ENCODE measurements at places on chromosomes 7 and 10.

DNA sequence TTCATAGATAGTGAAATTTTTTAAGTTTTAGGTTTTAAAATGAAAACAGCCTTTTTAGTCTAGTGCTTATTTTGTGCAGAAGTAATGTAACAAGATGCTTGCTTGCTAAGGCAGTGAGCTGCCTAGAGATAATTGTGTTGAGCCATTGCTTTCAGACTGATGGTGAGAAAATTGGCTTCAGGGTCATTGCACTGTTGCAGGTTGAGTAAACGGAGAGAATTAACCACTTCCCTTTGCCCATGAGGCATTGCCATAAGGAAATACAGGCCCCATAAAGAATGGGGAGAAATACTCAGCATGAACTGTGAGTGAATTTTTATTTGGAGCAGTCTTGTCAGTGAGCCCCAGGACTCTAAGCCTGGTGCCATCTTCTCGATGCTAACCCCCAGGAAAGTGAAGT is 140.5 kb downstream of the LRRC4 start:
- peak; percentile 35 for DNase-seq

DNA sequence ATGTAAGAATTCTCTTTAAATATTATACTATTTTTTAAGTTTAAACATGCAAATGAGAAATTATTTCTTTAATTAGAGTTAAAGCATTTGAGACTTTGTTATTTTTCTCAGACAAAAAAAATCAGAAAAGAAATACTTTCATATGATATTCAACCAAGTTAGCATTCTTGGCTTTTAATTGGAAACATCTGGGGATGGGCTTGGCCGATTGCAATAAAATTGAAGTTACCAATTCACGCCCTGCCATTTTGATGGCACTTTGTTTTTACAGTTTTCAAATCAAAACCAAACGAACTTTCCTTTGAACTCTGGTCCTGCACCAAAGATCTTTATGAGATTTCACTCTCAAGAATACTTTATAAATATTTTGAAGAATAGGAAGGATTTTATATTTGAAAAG is 127.7 kb downstream of the ATE1 start:
- DNase-seq: no peak

DNA sequence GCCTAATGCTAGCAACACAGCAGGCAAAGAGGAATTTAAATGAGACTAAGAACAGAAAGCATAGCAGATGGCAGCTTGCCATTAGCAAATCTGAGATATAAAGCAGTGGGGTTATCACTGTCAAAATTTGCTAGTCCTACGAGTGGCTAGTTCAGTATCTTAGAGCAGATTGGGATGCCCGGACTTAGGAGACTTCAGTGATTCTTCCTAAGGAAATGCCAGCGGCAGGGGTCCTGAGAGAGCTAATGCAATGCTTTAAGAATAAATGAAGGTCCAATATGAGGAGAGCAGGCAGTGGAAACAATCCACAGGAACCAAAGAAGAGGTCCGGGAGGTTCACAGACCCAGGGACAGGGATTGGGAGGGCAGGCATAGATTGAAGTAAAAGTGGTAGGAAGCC is 169.3 kb upstream of the NPSR1 start:
- DNase-seq: no peak

- no peak for DNase-seq
Measured at GRCh38 chr10:116371737-116372136, 47.5 kb downstream of the CCDC172 start.

GRCh38 chr7:101506531-101506930 is 122.6 kb downstream of the MYL10 start:
- DNase-seq: no peak

GRCh38 chr10:97013983-97014382 is 171.8 kb downstream of the SLIT1 start:
- DNase-seq: no peak

- DNase-seq: no peak
Measured at GRCh38 chr10:44312401-44312800, 72.5 kb downstream of the CXCL12 start.

DNA sequence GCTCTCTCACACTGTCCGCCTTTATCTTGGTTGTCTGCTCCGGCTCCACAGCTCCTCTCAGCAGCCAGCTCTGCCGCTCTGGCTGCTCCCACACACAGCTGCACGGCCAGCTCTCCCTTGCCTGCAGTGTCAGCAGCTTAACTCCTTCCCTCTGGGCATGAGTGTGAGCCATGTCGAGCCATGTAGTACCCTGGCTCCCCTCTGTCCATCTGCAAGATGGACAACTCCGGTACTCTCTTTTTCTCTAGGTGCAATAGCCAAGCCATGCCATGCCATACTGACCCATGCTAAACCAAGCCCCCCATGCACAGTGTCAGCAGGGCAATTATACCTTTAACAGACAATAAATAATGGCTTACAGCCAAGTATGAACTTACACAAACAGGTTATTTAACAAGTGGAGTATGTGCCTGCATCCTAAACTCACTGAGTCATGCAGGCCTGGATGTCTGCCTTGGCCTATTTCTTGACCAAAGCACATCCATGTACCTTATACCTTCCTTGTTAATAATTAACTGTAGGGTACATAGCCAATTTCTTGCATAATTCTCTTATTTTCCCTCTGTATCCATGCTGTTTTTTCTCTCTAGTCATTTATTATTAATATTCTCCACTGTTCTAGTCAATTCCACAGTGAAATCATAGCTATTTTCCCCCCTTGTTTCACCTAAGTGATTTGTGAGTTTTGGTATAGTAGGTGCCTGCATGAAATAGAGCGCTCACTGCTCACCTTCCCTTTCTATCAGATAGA is 170.9 kb downstream of the CDK14 start:
- no peak for DNase-seq

GRCh38 chr7:140596519-140597427 is 43.8 kb downstream of the DENND2A start:
- no peak for DNase-seq

DNA sequence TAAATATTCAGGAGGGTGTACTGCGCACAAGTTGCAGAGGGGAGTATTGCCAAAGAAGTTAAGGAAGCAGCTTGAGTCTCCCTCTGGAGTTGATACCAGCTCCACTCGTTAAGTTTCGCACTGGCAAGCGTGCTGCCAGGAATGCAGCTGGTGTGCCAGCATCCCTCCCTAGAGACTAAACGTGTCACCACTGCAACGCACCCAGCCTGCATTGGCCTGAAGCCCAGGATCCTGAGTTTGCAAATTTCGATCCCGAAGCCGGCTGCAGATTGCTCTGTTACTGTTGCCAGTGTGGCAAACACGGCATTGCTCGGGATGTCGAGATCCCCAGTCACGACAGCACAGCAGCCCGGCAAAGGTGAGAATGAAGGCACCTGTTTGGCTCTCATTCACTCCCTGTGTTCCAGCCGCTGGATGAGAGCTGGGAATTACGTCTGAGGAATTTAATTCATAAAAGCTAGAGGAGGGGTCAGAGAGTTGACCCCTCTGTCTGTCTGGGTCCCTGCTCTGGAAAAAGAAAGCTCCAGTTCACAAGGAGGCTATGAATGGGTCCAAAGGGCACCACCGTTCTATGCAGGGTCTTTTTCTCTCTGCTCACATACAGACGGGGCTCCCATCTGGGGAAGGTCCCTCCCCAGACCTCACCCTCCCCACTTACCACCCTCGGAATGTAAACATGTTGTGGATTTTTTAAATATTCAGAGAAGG is 61.0 kb downstream of the NRP1 start:
- DNase-seq: no peak

GRCh38 chr7:75711656-75712514 is 26.9 kb downstream of the HIP1 start:
- DNase-seq: peak; percentile 73

- no peak for DNase-seq
Measured at GRCh38 chr7:159103382-159104187, 41.1 kb downstream of the VIPR2 start.

DNA sequence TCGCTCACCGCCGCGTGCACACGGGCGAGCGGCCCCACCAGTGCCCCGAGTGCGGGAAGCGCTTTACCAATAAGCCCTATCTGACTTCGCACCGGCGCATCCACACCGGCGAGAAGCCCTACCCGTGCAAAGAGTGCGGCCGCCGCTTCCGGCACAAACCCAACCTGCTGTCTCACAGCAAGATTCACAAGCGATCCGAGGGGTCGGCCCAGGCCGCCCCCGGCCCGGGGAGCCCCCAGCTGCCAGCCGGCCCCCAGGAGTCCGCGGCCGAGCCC is 3.3 kb downstream of the REPIN1 start:
- no peak for DNase-seq

DNA sequence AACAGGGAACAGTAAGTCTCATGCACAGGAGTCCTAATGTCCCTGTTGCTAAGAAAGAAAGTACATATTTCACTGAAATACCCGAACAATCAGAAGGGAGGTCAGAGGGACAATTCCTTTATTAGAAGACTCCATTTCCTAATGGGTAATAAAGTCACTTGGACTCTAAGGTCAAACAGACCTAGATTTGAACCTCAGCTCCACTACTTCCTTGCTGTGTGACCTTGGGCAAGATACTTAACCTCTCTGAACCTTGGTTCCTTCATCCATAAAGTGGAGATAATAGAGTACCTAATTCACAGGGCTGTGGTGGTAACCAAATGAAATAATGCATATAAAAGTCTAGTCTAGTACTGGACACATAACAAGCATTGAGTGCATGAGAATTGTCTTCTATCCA is 29.2 kb upstream of the HABP2 start:
- no peak for DNase-seq

DNA sequence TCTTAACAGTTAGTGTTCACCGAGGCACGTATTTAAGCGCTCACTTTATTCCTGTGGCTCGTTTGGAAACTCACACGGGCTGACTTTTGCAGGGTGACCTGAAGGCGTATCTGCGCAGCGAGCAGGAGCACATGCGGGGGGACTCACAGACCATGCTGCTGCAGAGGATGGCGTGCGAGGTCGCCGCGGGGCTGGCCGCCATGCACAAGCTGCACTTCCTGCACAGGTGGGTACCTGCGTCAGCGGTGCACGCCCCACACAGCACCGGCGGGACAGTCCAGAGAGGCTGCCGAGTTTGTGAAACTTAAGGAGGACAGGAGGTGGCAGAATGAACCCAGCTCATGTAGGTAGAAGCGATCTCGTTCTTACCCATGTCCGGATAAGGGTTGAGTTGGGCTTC is 39.8 kb upstream of the BHLHA15 start:
- DNase-seq: no peak

GRCh38 chr7:132526111-132526740 is 50.0 kb downstream of the PLXNA4 start:
- DNase-seq: no peak

DNA sequence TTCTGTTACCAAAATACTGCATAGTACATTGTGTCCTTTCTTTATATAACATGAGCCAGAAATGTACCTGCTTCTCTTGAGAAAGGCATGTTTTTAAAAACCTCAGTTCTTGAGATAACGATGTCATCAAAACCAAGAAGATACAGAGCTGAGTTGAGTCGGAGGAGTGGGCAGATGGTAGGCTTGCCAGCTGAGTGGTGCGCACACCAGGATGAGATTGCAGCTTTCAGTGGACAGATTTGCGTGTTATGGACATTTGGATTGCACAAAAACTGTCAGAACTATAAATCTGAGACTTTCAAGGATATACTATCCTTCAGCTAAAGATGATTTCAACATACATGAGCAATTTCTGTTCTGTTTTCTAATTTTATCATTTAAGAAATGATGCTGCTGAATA is 25.0 kb downstream of the PRKAR2B start:
- no peak for DNase-seq

DNA sequence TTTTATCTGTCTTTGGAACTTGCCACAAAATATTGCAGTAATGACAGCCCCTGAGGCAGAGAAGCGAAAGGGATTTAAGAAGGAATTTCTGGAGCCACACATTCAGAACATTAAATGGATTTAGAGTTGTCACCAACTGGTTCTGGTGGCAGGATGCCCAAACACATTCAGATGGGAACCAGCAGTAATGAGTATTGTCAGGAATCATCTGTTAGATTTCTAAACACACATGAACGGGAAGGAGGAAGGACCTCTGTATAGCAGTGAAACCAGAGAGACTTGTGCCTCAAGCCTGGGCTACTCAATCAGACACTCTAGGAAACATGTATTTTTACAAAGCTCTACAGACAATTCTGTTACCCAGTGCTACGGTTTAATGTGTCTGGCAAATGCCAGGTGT is 103.8 kb upstream of the CCNY start:
- DNase-seq: no peak

DNA sequence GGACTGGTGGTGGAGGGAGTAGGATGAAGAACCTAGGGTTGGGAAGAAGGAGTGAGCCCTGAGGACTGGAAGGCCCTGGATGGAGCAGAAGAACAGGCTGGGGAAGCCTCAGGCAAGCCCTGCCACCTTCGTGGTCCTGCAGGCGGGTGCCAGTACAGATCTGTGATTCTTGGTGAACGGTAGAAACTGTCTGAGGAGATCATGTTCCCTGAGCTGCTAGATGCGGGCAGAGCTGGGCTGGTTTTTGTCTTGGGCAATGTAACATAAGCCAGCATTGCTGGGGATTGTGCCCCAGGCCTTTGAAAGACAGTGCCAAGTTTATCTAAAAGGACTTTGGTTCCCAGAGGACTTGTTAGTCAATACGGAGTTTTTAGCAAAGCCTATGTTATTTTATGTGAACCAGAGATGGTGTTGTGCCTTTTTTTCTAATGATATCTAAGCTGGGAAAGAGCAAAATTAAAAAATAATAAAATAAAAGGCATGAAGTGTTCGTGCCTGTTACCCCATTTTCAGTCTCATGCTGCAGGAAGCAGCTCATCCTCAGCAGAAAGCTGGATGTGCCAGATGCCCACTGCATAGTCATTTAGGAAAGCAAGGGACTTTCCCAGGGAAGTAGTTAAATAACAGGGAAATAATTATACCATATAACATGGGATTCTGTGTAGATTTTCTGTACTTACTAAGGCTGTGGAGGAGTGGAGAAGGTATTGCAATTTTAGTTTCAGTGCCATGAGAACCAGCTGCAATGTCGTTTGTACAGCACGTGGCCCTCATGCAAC is 24.4 kb upstream of the FIGNL1 start:
- DNase-seq: no peak

- no peak for DNase-seq
Measured at GRCh38 chr10:72089618-72090017, 1.3 kb upstream of the SPOCK2 start.

DNA sequence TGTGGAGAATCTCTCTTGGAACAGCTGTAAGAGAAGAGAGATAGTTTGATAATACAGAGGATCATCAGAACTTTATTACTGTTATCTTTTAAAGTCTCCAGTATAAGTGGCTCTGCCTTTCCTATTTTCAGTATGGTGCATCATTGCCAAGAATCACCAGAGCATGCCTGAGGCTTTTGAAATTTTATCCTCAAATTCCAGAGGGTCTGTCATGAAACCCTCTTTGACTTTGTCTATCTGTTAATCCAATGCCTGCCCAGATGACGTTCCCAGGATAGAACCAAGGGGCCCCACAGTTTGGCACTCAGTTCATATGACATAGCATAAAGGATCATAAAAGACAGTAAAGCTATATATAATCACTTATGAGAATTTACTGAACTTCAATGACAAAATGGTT is 35.3 kb upstream of the SEMA3C start:
- DNase-seq: no peak

GRCh38 chr10:32141018-32141807 is 85.0 kb upstream of the KIF5B start:
- DNase-seq: no peak

Measured in Kasumi-1 (cell line).